Suppressor macrophage treated with lipopolysaccharide for 4 hours (primary cell): ENCODE measurements at places on chromosomes 6 and 20.

DNA sequence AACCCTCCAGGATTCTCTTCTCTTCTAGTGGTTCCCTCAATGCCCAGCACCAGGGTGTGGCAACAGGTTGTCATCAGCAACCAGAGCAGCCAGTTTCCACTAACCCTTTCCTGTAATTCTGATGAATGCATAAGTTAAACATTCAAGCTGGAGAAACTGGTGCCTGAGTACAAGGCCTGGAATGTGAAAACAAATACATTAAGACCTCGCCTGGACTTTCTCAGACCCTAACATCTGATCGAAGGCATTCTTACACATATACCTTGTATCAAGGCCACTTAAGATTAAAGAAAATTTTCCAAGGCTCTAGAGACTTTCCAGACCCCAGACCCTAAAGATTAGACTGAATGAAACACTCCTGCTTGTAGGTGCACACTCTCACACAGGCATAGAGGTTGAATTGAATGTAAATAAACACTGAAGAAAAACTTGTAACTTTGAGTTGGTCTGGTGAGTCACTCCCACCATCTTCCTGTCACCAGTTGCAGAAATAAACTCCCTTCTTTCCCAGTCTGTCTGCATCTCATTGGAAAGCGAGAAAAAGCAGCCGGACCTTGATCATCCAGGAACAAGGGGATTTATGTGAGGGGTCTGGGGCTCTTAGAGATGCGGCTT is 9.0 kb downstream of the LRP11 start:
- DNase-seq = peak; percentile 6

DNA sequence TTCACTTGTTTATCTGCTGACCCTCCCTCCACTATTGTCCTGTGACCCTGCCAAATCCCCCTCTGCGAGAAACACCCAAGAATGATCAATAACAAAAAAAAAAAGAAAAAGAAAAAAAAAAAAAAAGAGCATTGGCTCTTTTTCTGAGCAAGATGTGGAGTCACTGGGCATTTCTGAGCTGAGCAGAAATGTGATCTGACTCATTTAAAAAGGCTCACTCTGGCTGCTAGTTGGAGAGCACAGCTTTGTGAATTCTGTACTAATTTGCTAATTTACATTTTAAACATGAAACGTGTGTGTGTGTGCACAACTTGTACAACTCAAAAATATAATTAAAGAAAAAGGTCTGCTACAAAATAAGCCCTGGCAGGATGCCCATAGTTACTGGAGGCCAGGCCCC is 20.2 kb downstream of the SCML4 start:
- DNase-seq = no peak

DNA sequence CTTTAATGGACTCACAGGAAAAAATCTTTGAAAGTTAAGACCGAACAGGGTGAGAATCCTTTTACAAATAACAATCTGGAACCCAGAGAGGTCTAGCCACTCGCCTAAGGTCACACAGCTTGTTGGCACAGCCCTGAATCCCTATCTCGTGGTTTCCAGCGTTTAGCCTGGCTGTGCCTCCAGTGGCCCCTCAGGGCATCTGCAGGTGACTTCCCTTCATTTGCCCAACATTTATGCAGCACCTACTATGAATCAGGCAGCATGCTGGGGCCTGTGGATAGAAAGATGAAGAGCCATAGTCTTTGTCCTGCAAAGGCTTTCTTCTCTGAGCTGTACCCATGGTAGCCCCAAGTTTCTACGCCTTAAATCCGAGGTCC is 2.6 kb upstream of the NR2E1 start:
- DNase-seq = no peak

DNA sequence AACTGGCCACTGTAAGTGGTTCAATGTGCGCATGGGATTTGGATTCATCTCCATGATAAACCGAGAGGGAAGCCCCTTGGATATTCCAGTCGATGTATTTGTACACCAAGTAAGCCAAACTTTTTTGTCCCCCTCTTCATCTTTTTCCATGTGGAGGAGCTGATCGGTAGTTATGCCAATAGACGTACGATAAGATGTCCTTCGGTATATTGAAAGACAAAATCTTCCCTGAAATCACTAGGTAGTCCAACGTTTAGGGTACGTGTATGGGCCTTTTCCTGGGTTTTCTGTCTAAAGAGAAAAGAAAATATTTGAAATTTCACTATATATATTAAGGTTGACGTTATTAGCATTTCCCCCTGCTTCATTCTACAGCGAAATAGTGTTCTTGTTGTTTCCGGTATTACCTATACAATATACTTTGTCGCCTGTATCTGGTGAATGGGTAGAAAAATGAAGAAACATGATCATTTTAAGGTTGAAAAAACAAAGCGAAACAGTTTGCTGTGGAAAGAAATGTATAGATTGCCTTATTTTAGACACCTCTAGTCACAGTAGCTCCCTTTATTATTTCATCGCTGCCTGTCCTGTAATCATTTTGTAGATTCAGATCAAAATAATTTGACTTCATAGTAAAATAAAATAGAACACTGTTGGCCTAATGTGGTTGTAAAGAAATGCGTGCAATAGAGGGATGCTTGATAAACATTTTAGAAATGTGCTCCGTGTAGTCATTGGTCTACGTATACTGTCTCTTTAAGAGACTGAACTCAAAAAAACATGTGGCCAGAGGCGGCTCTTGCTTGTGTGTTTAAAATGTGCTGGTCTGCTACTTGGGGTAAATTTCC is 1.5 kb downstream of the LIN28B start:
- no peak for DNase-seq

GRCh38 chr20:1784586-1784985 is 110.6 kb upstream of the SIRPA start:
- DNase-seq = peak; percentile 17

DNA sequence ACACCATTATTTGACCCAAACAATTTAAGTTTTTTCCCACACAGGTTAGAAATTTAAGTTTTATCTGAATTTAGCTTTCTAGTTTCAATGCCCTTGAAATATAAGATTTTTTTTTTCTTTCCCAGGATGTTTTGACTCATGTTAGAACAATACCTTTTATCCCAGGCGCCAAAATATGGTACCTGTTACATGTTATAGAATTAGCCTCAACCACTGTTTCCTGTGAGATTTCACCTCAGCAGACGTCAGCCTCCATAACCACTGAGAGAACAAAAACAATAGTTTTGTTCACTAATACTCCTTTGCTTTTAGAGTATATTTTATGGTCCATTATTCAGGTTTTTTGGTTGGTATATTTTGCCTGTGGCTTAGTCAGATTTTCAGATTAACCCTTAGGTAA is 302.9 kb downstream of the CDKAL1 start:
- no peak for DNase-seq

DNA sequence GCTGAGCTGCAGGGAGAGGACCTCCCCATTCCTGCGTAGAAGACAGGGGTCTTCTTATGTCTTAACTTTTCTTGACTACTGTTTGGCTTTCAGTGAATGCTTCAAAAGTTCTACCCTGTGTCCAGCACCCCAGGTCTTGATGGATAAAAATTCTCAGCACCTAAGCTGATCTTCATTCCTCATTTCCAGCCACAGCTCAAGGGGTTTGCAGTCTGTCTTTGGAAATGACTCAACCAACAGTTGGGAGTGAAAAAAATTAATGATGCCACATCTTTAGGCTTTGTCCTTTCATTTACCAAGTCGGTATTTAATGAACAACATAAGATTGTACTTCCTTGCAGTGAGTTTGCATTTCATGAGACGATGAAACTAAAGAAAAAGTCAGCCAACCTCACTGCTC is 40.3 kb downstream of the PRDM1 start:
- DNase-seq = no peak

DNA sequence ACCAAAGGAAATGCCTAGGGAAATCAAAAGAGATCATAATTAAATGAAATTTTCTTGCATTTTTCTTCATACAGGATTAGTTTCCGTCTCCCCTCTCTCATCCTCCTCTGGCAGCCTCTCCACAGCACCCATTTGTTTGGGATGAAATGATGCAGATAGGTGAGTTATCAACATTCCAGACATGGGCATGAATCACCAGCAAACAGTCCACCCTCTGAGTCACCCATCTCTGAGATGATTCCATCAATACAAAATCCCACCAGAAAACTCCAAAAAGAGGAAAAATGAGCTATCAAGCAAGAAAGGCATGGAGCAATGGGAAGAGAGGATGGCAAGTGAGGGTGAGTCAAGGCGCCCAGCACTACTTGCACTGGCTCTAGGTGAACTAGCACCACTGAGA is 11.4 kb downstream of the MC3R start:
- no peak for DNase-seq

GRCh38 chr6:158654960-158655489 is 5.2 kb downstream of the SYTL3 start:
- peak; percentile 62 for DNase-seq
